ENCODE measurements at places on chromosomes 4 and X. TPM values are rescaled to one million over a fixed set of nuclear protein-coding genes. Genes with fewer than 3 reads are reported as not detected.

DNA sequence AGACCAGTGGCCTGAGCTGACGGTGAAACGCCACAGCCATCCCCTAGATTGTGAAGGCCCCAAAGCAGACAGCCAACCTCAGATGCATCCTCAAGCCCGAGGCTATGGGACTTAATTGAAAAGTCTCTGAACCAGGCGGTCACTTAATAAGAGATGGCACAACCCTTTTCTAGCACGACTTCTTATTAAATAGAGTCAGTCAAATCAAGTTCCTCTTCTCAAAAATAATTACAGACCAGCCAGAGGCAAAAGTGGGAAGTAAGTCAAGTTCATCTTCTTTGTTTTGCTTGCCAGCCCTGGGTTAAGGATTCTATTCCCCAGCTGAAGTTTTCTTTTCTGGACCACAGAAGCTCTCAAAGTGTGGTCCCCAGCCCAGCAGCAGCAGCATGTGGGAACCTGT, 9.7 kb upstream of the SH3KBP1 start:
- DNase-seq = no peak

- DNase-seq = no peak
Observed at GRCh38 chr4:167176723-167177367, 57.4 kb downstream of the SPOCK3 start.

GRCh38 chr4:89243733-89244252, 63.8 kb downstream of the GPRIN3 start:
- DNase-seq = no peak

- DNase-seq = no peak
Observed at GRCh38 chr4:11912886-11913285, 484.2 kb upstream of the HS3ST1 start.

DNA sequence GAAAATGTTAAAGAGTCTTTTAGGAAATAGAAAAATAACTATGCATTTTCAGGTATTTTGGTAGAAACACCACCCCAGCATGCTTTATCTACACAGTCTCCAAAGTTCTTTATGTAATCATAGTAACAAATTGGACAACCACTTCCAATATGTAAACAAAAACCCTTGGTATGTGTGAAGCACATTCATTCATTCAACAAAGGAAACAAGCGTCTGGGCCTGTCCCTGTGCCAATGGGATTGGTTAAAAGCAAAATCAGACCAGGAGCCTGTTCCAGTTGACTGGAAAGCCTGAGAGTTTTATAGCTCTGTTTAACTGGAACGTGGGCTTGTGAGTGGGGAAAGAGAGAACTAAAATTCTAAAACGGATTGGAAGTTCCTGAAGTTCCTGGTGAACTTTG, 41.3 kb upstream of the TENM3 start:
- DNase-seq = no peak

GRCh38 chr4:112379306-112379705, 82.1 kb downstream of the ALPK1 start:
- DNase-seq = peak; percentile 37

DNA sequence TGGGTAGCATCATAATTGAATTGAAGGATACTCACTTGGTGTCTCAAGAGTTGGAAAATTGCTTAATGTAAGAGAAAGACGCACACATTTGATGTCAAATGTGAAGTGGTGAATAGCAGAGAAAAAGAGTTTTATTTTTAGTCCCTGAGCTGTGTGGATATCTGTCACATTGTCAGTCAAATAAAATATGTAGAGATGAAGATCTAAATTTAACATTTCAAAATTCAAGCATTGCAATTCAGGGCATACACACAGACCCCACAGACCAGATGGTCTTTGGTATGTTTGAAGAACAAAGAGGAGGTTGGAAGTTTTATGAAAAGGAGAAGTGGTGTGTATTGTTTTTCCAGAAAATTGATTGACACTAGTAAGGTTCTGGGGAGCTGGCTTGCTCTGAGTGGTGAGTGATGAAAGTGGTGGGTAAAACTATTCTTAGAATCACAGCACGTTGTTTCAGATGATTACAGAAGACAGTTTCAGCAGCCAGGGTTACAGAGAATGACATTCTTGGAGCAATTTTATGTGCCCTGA, 44.9 kb upstream of the BBS12 start:
- DNase-seq = no peak

DNA sequence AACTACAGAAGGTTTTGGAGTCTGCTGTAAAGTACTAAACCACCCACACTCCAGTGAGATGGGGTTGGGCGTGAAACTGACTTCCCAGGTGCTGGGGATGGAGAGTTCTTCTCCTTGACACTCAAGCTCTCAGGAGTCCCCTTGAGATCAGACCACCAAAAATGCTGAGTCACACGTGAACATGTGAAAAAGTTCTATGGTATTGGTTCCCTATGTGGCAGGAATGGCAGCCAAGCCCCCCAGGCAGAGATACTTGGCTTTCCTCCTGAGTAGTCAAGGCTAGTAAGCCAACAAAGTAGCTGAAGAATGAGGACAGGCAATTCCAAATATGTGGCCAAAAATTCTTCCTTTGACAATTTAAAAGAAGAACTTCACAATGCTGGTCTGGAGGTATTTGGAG, 222.0 kb upstream of the ADAMTS3 start:
- no peak for DNase-seq

- DNase-seq = no peak
Observed at GRCh38 chr4:47642191-47642830, 157.2 kb downstream of the ATP10D start.

- DNase-seq = peak; percentile 57
Observed at GRCh38 chrX:18146954-18147353, 73.7 kb downstream of the BEND2 start.

DNA sequence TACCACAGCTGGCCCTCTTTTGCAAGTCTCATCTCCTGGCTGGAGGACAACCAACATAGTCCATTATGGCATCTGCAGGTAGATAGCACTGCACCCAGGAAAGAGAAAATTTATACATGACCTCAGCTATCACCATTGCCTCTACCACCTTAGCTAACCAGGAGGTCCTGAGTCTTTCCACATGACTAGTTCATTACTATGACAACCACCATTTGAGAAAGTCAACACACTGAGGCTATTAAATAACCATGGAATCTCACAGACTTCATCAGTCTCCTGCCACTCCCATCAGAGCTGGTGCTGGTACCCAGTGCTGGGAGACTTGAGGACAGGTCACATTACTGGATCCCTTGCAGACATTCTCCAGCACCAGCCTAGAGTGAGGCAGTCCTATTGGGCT, 285.9 kb downstream of the GBA3 start:
- no peak for DNase-seq

DNA sequence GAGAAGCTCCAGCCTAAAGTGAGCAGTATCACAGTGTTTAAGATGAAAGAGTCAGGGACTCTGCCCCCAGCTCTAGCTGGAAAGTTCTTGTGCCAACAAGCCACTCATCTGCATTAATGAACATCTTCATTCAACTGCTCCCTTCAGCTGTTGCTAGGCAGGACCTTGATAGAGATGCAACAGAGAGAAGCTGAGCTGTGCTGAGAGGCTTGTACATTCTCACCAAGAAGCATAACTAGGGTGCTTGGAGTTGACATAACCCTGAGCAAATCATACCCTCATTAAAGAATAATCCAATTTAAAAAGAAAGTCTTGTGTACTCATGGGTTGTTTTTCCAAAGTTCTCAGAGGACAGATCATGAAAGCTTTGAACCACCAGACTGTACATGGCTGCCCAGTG, 63.2 kb downstream of the ATXN3L start:
- DNase-seq = no peak

DNA sequence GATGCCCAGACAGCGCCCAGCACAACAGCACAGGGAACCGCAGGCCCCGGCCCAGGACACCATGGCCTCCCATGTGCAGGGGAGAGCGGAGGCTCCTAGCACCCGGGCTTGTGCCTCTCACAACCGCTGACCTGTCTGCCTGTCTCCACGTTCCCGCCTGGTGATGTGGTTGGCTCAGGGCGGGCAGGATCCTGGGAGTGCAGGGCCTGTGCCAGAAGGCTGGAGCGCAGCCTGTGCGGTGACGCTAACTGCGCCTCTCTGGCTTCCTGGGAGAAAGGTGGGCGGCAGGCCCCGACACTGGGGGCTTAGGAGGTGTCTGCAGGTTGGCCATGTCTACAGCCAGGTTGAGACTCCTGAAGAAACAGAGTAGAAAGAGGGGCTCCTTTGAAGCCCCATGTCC, 48.7 kb downstream of the CPZ start:
- DNase-seq = no peak

GRCh38 chr4:8079916-8080753, 78.5 kb downstream of the ABLIM2 start:
- no peak for DNase-seq

DNA sequence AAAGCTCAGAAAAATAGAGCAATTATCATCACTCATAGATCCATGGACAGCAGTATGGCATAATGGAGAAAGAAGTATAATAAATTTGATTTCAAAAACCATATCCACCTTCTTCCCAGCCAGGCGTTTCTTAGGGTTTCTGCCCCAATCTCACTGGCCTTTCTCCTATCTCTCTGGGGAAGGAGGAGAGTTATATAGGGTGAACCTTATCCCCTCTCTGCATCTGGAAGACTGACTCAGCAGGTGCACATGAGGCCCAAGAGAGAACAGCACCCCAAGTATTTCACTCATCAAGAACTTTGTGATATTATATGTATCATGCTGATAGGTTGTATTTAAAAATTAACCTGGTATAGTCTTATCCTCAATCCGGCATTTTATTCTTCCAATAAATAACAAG, 318.8 kb upstream of the RASGEF1B start:
- DNase-seq = no peak

DNA sequence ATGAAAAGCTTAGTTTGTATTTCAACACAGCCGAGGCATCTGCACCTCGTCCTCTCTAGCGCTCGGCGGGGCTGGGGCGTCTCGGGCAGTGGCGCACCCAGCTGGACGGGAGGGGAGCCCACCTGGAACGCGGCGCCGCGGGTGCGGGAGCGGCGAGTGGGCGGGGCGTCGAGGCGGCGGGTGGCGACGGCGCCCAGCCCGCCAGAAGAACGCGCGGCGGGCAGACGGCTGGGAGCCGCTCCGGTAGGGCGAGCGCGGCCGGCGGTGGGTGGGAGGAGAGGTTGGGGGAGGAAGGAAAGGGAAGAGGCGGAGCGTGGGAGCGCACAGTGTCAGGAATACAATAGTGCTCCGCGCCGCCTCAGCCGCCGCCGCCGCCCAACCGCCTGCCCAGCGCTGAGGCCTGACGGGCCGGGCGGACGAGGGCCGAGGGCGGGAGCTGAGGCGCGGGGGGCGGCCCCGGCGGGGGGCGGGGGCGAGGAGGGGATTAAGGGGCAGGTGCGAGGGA, at the start of gene JADE3:
Gene JADE3, plus strand, starts transcription at position 324 of the 505 bp plus-strand sequence. CDS start 72,474 bp downstream, outside the sequence.
- peak; percentile 92 for DNase-seq

GRCh38 chr4:130053723-130054122, 957.8 kb downstream of the C4orf33 start:
- DNase-seq = peak; percentile 20

GRCh38 chrX:38882894-38883626, 81.8 kb downstream of the MID1IP1 start:
- peak; percentile 36 for DNase-seq

Gene FAM53A
- not detected for total RNA-seq

Gene AKAP14
- total RNA-seq = not detected

Gene RAB40A
- not detected for total RNA-seq

Gene GAB3
- total RNA-seq = 7.7 TPM

Gene CCSER1
- total RNA-seq = 25.1 TPM

Gene TRAM1L1
- not detected for total RNA-seq
